Endothelial cell (in vitro differentiated cells): ENCODE measurements at places on chromosomes 7 and 10.
A peak's percentile ranks its signal among the peaks of the same experiment; 100 is the strongest.

DNA sequence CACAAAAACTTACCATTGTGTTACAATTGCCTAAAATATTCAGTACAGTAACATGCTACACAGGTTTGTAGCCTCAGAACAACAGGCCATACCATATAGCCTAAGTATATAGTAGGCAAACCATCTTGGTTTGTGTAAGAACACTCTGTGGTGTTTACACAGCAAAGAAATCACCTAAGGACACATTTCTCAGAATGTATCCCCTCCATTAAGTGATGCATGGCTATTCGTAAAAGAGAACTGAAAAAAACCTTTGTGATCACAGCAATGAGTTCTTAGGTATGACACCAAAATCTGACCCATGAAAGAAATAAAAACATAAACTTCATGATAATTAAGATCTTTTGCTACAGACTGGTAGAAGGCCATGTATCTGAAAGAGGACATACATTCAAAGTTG lies 121.5 kb downstream of the JMJD1C start:
- DNase-seq = no peak

- no peak for DNase-seq
Observed at GRCh38 chr10:128929767-128930166, 537.3 kb upstream of the MGMT start.

DNA sequence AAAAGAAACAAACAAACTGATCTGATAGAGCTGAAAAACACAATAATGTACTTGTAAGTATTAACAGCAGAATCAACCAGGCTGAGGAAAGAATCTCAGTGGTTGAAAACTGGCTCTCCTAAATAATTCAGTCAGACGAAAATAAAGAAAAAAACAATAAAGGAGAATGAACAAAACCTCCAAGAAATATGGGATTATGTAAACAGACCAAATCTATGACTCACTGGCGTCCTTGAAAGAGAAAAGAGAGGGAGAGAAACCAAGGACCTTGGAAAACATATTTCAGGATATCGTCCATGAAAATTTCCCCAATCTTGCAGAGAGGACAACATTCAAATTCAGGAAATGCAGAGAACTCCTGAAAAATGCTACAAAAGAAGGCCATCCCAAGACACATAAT lies 62.9 kb downstream of the FBXL13 start:
- DNase-seq = no peak

- no peak for DNase-seq
Observed at GRCh38 chr10:17214971-17215781, 12.9 kb upstream of the VIM start.

DNA sequence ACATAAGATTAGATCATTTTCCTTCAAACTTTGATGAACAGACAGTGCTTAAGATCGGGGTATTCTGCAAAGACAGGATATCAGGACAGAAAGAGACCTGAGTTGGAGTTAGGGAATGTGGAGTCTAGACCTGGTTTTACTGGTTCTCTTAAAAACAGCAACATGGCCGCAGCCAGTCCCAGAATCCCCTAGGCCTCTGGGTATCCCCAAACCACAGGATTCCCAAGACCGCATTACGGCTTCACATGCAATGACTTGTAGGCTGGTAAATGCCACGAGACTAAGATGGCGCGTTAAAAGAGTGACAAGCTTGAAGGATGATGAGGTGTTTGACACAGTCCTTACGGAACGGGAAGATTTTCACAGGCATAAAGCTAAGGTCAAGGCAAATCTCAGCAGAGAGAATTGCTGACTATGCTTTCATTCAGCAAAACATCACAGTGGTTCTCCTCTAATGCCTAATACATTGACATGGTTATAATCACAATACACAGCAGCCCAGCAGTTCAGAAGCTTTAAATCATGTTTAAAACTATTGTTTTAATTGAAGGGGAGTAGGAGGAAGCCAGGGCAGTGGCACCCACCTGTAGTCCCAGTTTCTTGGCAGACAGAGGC lies 32.9 kb downstream of the MPP7 start:
- DNase-seq = no peak

DNA sequence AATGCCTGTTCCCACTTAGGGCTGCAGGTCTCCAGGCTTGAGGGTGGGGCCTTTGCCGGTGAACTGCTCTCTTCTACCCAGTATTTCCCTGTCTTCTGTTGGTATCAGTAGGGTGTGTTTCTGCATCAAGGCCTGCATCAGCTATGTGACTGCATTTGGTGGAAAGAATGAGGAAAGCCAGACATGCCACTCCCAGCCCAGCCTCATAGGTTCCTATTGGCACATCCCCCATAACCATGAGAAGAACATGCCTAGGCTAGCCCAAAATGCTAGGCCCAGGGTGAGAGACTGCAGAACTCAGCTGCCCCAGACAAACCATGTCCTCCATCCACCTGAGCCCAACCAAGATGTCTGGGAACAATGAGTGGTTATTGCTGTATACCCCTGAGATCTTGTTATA lies 380.3 kb upstream of the ADARB2 start:
- no peak for DNase-seq

- DNase-seq = no peak
Observed at GRCh38 chr10:123021517-123021916, 12.7 kb downstream of the ACADSB start.

- no peak for DNase-seq
Observed at GRCh38 chr7:98222533-98223195, 11.4 kb downstream of the BHLHA15 start.

DNA sequence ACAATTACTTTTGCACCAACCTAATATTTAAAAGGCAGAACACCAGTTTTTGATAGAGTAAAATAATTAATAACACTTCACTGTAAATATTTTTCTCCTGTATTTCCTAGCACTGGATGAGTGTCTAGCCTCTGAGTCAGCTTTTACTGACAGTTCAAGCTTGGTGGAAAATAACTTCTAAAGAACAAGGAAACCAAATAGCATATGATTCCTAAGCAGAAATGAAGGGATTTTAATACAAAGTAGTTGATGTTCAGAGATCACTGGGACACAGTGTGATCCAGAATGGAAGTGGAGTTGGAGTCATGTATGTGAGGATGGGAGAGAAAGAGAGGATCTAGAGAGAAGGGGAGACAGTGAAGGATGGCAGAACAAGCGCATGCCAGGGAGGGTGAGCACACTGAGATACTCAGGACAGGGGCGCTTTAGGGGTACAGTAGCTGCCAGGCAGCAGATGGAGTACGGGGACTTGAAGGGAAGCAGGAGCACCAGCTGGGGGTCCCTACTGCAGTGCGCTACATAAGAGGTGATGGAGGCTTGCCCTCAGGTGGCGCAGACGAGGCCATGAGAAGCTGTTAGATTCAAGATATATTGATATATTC lies 117.9 kb upstream of the KLF6 start:
- DNase-seq = no peak

DNA sequence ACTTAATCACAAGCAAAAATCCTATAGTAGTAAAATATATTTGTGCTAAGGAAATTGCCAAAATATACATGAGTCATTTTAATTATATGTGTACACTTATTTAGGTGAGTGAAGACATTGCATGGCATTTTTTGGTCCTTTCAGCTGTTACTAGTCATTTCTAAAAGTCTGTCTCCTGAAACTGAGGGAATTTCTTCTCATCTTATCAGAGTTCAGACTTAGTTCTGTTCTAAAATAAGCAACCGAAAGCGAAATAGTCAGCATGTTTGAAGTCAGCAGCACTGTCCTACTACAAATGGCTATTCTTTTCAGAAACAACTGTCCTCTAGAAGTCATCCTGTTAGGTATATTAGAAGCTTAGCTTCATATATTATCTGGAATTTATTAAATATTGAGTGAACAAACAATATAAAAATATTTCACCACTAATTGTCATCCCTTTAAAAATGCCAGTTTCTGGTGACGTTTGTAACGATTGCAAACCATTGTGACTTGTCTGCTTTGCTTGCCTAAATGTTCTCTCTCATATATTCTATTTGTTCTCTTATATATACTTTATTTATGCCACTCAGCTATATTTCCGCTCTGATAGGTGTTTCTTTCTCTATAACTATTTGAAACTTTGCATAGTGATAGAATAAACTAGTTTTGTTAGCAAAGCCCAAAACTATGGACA lies 227.4 kb upstream of the KAT6B start:
- no peak for DNase-seq

DNA sequence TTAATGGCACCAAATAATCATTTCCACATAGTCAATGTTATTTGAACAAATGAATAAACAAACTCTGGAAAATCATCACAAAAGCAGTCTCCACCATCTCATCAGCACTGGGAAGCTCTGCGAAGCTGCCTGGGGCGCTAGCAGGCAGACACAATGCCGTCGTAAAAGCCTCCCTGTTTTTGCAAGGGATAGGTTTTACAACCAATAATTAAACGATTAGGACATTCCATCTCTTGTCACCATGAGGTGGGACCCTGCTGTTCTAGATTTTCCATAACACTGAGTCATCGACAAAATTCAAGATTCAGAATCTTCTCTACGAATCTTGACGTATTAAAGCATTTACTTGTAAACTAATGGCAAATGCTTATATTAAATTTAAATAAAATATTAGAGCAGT lies 172.8 kb upstream of the AKR1E2 start:
- DNase-seq = no peak

DNA sequence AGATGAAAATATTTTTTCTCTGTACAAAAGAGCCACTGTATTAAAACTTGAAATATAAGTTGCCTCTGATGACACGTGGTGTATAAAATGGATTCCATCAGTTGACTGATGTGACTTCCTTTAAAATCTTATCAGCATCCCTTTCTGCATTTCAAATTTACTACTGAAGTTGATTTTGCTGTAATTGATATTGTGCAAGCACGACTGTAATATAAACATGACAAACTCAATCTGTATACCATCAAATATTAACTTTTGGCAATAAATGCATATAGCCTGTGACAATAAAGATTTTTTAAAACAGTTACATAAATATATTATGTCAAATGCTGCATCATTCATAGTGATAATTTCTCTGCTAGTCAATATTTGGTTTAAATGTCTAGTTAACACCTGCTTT lies 7.8 kb downstream of the PAPSS2 start:
- no peak for DNase-seq

DNA sequence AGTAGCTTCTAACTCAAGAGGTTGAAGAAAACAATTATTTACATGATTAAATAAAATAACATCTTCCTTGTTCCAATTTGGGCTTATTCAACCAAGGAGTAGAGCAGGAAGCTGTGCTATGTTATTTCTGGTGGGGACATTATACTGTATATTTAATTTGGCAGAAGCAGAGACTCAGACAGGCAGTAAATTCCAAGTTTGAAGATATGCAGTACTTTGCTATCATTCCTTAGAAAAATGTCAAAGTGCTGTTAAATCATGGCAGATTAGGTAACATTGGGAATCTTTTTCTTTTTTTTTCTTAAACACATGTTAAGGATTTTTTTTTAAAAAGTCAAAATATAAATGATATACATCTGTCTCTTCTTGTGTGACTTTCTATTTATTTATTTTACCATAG lies 190.1 kb downstream of the SUGCT start:
- no peak for DNase-seq

- peak; percentile 76 for DNase-seq
Observed at GRCh38 chr7:128347647-128348097, 4.0 kb upstream of the RBM28 start.

GRCh38 chr7:134495546-134495945 lies 31.8 kb upstream of the AKR1B10 start:
- no peak for DNase-seq

DNA sequence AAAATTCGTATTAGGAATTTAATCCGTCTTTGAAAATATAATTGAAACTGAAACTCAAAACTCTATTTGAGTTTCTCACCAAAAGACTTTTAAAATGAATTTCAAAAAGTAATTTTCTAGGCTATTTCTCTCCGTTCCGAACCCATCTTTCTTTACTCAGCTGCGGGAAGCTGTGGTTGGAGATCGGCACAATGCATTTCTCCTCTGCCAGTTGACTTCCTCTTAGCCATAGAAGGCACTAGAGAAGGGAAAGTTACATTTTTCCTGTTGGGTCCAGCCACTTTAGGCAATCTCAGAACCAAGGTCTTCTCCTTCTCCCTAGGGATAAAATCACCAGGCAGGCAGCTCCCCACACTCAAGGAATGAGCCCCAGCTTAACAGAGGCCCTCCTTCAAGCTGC lies 133.6 kb upstream of the COL1A2 start:
- no peak for DNase-seq

GRCh38 chr7:54833001-54833467 lies 74.0 kb upstream of the SEC61G start:
- no peak for DNase-seq

DNA sequence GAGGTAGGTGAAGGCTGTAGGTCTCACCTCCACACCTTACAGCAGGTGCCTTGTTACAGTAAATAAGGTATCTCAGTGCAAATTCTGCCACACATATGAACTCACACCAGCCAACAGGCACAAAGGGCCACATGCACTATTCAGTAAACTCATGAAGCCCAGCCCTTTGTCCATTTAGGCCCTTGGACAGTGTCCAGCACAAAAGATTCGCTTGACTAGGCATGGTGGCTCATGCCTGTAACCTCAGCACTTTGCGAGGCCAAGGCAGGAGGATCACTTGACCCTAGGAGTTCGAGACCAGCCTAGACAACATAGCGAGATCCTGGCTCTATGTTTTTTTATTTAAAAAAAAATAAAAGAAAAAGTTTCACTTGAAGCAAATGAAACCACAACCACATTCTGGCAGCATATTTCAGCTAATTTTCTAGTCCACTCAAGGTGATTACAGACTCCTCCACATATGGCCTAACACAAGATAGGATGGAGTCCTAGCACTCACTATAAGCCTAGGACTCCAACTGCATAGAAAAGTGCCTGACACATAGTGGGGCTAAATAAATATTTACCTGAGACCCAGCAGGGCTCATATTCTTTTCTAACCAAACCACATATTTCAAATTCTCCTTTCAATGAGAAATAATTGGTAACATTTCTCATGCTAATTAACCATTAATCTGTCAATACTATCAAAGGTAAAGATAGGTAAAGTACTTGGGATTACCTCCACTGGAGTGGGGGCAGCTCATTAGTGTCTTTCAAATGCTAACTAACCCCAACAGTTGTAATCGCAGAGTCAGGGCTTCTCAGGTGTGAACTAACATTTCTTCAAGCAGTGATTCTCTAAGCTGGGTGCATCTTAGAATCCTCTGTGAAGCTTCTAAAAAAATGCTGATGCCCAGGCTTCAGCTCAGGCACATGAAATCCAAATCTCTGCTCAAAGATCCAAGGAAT lies 4.5 kb upstream of the ANKRD1 start:
- DNase-seq = no peak

DNA sequence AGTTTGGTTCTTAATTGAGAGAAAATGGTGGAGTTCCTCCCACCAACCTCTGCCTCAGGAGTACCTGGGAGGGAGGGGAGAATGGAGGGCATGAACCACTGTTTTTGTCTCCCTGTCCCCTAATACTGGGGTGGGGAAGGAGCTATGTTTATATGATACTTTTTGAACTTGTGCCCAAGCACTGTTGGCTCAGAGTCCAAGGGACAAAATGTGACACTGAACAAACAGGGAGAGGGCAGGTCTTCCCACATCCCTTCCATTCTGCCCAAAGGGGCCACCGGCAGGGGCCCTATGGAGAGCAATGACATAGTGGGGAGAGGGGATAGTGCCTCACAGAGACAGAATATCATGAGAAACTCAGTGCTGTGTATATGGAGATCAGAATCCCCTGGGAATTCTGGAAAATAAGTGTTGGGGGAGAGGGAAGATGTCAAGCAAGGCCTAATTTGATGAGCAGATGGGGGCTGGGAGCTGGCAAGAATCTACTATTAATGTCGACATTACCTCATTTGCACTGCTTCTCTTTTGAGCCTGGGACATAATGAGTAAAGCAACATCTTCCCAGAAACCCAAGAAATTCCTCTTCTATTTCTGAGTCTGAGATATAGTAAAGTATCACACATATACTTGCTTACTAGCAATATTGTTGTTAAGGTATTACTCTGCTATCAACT lies 180.6 kb downstream of the CYP26A1 start:
- no peak for DNase-seq
